ENCODE measurements at places on chromosomes 5 and 9.

GRCh38 chr5:176611435-176611834, 1.5 kb upstream of the GPRIN1 start:
- DNase-seq = peak; percentile 52

DNA sequence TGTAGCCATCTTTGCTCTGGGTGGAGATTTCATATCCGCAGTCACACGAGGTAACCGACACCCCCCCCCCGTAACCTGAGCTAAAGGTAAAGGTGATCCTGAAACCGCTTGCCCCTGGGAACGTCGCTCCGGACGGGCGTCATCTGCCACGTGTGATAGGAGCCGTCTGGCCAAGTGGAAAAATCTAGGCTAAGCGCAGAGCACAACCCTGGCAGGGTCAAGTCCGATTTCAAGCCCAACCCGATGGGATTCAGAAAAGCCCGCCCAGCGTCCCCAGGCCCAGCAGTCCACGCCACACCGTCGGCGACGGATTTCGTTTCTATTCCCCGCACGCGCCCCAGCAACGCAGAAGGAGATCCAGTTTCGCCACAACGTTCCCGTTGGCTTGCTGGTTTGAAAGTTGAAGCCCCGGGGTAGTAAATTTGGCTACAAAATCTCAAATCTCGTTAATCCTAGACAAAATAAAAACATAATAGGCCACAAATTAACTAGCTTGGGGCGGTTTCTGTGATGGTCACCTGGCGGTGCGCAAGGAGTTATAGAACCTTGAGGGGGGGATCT, 32.4 kb upstream of the NFIB start:
- no peak for DNase-seq

DNA sequence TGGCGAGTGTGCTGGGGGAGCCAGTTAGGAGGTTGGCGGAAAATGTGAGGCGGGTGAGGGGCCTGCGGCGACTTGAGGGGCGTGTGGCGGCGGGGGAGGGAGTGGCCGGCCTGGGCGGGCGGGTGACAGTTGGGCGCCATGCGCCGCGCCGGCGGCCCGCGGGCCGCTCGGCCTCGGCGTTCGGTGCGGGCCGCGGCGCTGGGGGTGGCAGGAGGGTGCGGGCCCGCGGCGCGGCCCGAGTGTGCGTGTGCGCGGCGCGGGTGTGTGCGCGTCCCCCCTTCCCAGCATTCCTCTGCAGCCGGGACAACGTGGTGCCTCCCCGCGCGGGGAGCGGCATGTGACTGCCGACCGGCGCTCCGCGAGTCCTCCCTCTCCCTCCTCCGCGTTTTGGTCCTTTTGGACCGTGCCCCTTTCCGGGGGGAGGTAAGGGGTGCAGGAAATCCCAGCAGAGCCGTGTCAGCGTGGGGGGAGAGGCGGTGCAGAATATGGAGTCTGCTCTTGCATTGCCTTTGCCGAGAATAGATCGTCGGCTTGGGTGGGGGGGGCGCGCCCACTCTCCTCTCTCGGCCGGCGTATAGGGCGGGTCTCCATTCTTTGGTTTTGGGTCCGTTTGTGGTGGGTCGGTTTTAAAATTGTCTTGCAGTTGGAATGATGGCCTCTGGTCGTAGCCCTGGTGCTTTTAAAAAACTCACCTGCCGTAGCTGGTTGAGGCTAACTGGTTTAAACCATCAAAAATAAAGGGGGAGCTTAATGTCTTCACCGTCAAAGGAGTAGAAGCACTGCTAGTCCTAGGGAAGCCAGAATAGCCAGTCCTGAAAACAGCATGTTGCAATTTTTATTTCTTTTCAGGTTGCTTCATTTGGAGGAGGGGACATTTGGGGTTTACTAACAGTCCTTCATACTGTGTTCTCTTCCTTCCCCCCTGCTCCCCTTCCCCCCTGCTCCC, 2.0 kb downstream of the LARP1 start:
- DNase-seq = peak; percentile 70

- DNase-seq = no peak
These were observed 1949.6 kb upstream of the WWC1 start for GRCh38 chr5:166341740-166342337.

DNA sequence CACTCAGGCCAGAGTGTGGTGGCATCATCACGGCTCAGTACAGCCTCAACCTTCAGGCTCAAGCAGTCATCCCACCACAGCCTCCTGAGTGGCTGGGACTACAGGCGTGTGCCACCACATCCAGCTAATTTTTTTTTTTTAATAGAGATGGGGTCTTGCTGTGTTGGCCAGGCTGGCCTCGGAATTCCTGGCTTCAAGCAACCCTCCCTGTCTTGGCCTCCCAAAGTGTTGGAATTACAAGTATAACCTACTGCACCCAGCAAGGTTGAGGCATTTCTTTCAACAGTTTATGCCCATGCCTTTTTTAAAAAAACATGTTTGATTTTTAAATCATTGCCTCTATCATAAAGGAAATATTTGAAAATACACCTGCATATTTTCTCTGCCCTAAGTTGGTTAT, 2.8 kb downstream of the RARS1 start:
- DNase-seq = no peak

DNA sequence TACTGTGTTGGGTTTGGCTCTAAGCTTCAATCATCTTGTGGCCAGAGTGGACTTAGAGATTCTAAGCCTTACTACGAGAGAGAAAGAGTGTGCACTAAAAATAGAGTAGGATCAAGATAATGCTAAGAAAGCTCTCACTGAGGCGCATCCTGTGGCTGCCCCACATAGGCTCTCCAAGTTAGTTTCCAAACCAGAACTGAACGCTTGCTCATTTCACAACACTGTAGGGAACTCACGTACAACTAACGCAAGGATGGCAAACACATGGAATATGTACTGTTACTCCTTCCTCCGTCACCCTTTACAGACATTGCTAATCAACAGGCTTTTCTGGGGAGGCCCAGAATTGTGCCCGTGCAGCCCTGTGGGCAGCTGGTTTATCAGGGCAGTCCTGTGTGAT, 90.9 kb downstream of the EQTN start:
- DNase-seq = no peak

DNA sequence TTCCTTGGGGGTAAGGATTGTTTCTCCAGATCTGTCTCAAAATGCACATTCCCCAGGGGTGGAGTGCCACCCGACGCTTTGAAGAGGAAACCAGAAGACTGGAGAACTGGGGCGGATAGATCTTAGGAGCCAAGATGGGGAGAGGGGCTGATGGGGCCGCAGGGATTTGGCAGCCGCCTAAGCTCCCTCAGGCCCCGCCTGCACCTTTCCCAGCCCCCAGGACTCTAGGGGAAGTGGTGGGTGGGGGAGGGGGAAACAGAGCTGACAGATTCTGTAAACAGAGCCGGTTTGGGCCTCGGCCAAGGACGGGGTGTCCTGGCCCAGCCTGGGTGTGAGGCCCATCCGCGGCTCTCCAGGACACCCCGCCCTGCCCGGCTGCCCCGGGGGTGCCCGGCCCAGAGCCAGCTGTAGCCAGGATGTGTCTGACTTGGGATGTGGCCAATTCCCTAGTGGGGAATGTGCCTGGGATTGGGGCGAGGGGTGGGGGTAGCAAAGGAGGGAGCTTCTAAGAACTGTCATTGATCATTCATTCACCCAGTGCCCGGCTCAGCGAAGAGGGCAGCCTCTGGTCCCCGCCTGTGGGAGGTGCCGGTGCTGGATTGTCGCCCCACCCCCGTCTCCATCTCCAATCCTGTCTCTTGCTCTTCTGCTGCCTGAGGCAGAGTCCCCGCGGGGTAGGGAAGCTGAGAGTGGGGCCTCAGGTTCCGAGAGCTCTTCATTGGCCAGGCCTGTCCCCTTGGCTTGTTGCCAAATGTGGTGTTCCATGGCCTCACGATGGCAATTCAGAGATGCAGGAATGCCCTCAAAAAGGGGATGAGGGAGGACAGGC, 54.8 kb upstream of the CDKN2AIPNL start:
- peak; percentile 49 for DNase-seq

GRCh38 chr9:79574781-79575180, 3.0 kb downstream of the TLE4 start:
- DNase-seq = no peak

GRCh38 chr9:137488327-137488653, 29.2 kb upstream of the NSMF start:
- DNase-seq = no peak

DNA sequence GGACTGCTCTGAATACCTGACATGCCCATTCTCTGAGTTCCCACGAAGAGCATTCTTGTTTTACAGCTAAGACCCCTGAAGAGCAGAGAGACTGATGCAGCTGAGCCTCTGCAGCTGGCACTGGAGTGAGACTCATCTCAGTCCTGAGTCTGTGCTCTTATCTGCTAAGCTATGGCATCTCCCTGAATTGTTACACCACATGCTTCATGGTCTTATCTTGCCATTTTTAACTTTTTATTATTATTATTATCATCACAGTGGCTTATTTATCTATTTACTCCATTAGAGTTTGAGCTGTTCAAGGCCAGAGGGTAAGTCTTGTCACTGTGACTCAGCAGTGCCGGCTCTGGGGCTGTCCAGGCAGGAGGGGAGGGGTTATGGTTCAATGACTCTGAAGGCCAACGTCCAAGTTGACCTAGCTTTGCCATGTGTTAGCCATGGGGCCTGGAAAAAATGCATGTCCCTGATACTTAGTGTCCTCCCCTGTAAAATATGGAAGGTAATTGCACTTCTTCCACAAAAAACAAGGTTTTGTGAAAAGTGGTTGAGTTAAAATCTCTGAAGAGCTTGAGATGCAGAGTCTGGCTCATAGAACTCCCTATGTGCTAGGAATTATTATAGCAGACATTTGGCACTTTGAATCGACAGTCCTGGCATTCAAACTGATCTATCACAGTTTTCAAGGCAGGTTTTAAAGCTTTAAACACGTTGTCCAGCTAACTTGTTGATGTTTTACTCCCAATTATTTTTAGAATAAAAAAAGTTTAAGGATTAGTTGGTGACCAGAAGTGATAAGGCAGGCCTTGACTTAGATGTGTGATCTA, 94.6 kb downstream of the ALDH1A1 start:
- no peak for DNase-seq

DNA sequence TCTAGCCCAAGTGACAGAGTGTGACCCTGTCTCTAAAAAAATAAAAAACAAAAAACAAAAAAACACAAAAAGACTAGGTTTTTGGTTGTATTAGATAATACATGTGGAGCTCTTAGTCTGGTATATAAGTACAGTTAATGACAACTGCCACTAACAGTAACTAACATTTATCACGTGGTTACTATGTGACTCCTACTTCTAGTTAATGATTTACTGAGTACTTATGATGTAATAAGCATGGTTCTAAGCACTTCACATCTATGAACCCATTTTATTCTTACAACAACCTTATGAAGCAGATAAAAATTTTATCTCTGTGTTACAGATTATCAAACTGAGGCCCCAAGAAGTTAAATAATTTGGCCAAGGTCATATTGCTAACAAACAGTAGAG, 6.1 kb upstream of the TMEFF1 start:
- DNase-seq = no peak

- DNase-seq = no peak
These were observed 144.7 kb downstream of the PCSK1 start for GRCh38 chr5:96288166-96288844.

GRCh38 chr5:129271308-129271707, 176.8 kb downstream of the ISOC1 start:
- no peak for DNase-seq

DNA sequence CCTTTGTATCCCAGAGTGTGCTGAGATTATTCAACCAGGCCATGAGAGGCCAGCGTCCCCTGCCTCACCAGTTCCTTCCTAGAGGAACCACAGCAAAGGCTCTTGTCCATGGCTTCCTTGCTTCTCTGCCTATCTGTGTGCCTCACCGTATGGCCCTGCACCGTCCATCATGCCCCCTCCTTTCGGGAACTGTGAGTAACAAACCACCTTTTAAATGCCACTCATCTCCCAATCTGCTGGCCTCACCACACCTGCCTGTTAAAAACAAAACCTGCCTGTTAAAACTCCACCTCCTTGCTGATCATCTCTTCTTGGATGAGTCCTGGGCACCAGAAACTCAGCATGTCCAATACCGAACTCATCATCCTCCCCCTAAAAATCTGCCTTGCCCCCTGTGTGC, 4.4 kb upstream of the OR2Y1 start:
- no peak for DNase-seq

DNA sequence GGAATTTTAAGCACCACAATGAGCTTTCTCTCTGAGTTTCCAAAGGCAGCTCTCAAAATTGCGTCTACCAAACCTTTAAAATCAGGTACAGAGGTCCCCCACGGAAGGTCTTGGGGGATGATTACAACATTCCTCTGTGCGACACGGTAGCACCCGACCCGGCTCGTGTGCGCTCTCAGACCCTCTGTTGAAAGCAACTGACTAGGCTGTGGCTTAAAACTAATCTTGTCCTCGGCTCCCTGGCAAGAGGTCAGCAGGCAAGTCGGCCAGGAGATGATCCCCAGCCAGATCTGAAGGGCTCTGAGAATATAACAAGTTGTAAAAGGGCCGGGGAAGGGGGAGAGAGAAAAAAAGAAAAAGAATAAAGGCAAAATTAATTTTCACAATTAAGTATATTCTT, 92.6 kb upstream of the LMX1B start:
- no peak for DNase-seq

GRCh38 chr5:110769000-110769681, 30.3 kb downstream of the SLC25A46 start:
- no peak for DNase-seq

GRCh38 chr9:136587145-136587943, 41.5 kb upstream of the NOTCH1 start:
- no peak for DNase-seq

DNA sequence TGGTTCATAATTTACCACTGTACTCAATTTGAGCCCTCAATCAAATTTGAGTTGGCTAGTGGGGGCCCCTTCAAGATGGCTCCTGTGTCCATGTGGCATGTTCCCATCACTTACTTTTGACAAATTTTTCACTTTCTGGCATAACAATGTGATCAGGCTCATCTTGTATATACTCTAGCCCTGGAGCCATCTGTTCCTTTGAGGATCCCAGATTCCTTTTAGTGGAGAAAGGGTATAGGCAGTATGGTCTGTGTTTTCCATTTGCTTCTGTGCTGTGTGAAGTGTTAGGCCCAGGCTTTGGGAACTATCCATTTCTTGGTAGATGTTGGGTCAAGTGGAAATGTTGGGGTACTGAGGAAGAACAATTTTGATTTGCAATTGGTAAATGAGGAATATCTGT, 45.7 kb downstream of the SH3GL2 start:
- DNase-seq = no peak

DNA sequence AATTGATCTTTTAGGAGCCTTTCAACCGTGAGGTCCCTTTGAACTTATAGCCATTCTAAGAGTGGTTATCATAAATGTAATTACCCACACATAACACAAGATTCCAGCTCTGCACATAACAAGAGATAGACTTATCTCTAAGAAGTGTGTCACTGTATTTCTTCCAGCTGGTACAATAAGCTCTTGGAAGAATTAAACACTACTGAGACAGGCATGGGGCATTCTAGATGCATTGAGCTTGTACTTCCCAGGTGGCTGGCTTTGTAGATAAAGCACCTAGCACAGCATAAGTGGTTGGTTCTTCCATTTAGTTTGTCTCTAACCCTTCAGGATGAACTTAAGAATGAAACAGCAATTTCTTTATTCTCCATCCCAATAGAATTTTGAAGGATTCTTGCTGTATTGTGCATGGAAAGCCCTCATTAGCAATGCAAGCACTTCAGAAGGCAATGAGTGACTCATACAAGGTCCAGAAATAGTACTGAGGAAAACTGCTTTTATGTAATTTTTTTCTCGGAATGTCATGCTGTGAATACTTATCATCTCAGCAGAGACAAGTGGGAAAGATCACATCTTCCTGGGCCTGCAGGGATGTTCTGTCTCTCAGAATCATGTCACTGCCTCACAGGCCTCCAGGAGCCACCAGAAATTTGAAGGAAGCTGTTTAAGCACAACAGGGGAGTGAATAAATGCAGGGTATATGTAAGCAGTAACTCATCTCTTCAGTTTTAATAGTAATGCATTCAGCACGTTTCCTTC, 91.1 kb upstream of the CD180 start:
- DNase-seq = no peak

Data from hematopoietic multipotent progenitor cell treated with erythropoietin and hydrocortisone succinate and interleukin-3 and kit ligand, for 15 days (in vitro differentiated cells).